ENCODE measurements at places on chromosomes 13 and 19.

- peak; percentile 75 for DNase-seq
These were observed 9.0 kb downstream of the SIGLEC5 start for GRCh38 chr19:51621178-51621577.

DNA sequence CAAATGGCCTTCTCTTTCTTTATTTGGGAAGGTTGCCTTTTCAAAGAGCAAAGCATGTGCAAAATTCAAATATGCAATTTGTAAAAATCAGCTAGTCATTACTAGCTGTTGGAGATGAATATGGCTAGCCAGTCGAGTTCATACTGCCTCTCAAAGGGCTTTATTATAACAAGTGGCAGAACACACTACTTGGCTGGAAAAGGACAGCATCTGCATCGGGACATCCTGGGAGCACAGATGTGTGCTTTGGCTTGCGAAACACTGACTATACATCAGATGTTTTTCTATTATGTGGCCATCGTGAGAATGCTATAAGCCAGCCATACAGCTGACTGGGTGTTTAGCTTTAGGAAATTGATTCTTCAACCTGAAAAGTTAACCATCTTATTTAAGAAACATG lies 424.2 kb downstream of the KCTD12 start:
- no peak for DNase-seq

DNA sequence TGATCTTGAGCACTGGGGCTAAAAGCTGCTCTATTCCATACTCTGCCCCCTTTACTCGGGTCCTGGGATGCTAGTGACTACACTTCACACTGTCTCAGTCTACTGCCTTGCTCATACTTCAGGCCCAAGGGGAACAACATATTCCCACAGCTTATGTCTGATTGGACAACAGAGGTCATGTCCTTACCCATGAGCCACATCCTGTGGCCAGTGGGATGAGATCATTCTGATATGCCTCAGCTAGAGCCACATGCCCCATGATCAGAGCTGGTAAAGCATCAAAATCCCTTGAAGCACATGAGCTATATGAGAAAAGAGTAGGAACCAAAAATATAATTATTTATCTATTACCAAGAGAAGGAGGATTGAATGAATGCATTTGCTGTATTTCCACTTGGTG lies 290.1 kb upstream of the TSHZ3 start:
- DNase-seq = no peak

DNA sequence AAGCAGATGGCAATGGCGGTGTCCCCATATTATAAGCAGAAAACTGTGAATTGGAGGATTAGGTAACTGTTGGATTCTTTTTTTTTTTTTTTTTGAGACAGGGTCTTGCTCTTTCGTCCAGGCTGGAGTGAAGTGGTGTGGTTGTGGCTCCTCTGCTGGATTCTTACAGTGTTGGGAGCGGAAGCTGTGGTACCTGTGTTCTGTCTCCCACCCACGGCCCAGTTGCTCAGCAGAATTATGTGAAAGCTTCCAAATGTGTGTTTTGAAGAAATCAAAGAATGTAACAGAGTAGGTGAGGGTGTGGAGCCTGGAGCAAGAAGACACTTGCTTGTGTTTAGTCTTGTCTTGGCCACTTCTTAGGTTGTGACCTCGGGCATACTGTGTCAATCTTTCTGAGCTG lies 295.6 kb downstream of the SHISA2 start:
- no peak for DNase-seq

DNA sequence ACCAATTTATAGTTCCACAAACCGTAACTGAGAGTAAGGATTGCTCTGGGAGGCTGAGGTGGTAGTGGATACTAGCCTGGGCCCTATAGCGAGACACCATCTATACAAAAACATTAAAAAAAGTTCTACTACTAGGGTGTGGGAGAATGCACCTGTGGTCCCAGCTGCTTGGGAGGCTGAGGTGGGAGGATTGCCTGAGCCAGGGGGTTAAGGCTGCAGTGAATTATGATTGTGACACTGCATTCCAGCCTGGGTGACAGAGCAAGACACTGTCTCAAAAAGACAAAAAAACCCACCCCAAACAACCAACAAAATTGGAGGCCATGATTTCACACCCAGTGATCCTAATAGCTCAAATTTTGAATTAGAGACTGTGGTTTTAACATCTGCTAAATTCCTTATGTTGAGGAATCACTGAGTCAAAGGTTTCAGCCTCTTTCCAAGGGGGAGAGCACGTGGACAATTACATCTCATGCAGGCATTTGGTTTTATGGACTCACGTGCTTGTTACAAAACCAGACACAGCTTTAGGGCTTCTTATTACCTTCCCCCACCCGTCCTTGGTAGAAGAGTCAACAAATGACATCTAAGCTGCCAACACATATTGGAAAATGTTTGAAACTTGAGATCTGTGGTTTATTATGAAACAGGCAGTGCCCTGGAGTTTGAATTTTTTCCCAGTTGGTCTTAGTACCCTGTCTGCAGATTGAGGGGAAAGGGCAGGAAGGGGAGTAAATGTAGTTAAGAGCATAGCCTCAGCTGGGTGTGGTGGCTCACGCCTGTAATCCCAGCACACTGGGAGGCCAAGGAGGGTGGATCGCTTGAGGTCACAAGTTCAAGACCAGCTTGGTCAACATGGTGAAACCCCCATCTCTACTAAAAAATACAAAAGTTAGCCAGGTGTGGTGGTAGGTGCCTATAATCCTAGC lies 18.5 kb downstream of the CYP2A6 start:
- DNase-seq = no peak

GRCh38 chr13:76148926-76149325 lies 512.8 kb downstream of the LMO7 start:
- DNase-seq = no peak

GRCh38 chr13:19581675-19582074 lies 20.3 kb upstream of the TPTE2 start:
- DNase-seq = no peak

GRCh38 chr13:88526186-88526852 lies 855.1 kb downstream of the SLITRK5 start:
- DNase-seq = no peak

GRCh38 chr19:10305139-10305806 lies 4.3 kb downstream of the ZGLP1 start:
- no peak for DNase-seq

- no peak for DNase-seq
These were observed 23.6 kb upstream of the POU2F2 start for GRCh38 chr19:42155796-42156195.

DNA sequence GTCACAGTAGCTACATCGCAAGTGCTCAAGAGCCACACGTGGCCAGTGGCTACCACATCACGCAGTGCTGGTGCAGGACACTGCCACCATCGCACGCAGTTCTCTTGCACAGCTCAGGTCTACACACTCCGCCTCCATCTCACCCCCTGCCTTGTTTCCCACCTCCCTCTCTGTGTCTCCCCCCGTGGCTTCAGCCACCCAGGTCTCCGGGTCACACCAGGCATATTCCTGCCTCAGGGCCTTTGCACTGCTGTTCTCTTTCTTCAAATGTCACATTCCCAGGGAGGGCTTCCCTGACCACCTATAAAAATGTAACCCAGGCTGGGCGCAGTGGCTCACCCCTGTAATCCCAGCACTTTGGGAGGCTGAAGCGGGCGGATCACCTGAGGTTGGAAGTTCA lies 10.6 kb downstream of the CCDC8 start:
- DNase-seq = no peak

GRCh38 chr13:112812306-112813055 lies 122.6 kb downstream of the ATP11A start:
- DNase-seq = no peak

DNA sequence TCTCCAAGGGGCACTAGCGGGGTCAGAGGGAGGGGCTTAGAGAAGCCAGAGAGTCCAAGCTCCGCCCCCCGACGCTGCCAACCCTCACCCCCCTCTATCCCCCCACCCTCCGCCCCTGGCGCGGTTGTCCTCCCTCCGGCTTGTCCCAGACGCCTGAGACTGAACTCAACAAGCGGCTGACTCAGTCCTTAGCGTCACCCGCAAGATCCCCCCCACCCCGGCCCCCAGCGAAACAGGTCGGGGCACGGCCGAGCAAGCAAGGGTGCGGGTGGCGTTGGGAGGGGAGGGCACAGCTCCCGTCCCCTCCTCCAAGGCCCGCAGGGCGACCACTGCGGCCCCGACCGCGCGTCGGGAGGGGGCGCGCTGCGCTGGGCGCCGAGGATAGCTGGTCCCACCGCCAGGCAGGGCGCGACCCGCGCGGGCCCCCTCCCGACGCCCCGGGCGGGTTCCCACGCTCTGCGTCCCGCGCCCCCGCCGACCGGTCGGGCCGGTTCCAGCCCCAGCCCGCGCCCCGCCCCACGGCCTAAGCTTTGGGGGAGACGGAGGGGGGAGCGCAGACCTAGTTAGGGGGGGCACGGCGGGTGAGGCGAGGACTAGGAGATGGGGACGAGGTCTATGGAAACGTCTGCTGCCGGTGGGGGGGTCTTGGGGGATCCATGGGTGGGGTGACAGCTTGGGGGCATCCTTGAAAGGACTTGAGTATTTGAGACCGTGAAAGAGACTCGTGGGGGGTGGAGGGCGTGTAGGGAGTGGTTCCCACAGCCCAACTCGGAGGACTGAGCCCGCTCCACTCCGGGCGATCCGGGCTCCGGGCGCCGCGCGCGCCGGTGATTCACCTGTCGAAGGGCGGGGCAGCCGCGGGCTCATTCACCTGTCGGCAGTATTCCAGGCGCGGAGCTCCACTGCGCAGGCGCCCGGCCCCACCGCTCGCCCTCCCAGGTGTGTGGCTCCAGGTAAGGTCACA lies 5.1 kb downstream of the NOTCH3 start:
- DNase-seq = no peak

GRCh38 chr19:50535672-50536187 lies 22.0 kb upstream of the ASPDH start:
- no peak for DNase-seq

DNA sequence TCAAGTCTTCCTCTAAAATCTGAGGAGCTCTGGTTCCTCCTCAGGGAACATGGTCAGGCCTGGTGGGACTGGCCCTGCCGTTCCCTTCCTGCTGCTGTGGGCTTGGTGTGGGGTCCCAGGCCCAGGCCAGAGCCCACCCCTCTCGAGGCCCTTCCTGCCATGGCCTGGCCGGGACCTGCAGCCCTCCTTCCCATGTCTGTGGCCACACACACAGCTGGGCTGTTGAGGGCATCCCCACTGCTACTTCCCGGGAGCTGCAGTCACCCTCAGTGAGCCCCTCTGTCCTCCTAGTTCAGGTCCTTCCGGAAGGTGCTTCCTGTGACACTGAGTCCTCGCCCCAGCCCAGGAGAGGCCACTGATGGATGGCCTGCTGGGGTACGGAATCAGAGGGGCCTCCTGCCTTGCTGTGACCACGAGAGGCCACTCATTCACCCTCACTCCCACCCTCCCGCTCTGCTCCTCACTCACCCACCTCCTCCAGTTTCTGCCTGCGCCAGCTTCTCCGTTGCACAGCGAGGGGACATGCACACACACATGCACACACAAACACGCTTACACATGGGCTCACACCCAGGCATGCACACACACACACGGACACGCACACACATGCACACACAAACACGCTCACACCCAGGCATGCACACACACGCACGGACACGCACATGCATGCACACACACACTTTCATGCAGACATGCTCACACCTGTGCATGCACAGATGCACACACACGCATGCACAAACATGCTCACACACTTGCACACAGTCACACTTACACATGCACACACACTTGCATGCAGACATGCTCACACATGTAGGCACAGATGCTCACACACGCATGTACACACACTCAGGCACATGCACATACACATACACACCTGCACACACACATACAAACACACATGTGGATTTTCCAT lies 7.3 kb upstream of the MCF2L start:
- DNase-seq = no peak

- no peak for DNase-seq
These were observed 19.1 kb upstream of the KLF12 start for GRCh38 chr13:74153316-74153715.

GRCh38 chr19:34508540-34508939 lies 27.0 kb downstream of the WTIP start:
- DNase-seq = no peak

- DNase-seq = no peak
These were observed 26.4 kb downstream of the ELAVL1 start for GRCh38 chr19:7979011-7979410.

GRCh38 chr13:91417660-91418325 lies 19.4 kb downstream of the GPC5 start:
- DNase-seq = peak; percentile 8

DNA sequence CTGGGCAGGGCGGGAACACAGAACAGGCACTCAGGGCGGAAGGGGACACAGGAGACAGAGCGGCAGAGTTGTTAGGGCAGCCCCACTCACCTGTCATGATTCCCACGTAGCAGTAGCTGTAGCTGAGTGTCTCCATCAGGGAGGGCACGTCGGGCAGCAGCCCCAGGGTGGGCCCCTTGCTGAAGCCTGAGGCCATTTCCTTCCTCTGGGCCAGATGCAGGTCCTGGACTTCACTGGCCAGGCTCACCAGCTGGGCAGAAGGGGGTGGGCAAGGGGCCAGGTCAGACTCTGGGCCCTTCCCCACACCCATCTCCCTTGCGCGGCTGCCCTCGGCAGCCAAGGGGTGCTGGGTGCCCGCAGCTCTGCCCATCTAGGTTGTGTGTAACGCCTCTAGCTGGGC lies 5.9 kb downstream of the MBOAT7 start:
- no peak for DNase-seq

GRCh38 chr13:109906976-109907375 lies 120.6 kb upstream of the IRS2 start:
- DNase-seq = no peak

DNA sequence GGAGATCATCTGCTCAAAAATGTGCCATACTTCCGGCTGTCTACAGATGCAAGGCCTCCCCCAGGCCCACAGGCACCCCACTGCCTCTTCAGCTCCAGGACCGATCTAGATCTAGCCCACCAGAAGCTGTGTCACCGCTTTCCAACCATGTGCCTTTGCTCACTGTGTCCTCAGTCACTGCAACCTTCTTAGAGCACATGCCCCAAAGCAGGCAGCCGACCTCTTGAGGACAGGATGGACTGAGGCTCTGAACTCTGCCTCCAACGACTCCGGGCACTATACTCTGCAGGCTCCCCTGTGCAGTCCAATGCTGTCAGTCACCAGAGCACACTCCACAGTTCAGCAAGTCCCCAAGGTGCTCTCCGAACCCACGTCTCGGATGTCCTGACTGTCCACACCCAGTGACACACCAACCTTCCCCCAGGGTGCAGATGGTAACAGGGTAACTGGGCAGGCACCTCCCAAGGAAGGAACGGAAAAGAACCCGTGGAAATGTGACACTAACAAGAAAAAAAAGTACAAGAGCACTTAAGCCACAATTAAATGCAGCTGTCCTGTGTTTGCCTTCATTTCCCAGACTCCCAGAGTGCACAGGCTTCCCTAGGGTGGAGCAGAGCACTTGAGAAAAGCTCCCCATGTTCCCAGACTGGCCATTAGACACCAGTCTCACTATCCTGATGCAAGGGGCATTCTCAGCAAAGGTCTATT lies 4.8 kb downstream of the STK24 start:
- peak; percentile 51 for DNase-seq

- peak; percentile 83 for DNase-seq
These were observed 11.9 kb upstream of the ZNF57 start for GRCh38 chr19:2888731-2889224.

All from GM12865 (cell line).